ENCODE measurements at places on chromosomes 6 and 20.

DNA sequence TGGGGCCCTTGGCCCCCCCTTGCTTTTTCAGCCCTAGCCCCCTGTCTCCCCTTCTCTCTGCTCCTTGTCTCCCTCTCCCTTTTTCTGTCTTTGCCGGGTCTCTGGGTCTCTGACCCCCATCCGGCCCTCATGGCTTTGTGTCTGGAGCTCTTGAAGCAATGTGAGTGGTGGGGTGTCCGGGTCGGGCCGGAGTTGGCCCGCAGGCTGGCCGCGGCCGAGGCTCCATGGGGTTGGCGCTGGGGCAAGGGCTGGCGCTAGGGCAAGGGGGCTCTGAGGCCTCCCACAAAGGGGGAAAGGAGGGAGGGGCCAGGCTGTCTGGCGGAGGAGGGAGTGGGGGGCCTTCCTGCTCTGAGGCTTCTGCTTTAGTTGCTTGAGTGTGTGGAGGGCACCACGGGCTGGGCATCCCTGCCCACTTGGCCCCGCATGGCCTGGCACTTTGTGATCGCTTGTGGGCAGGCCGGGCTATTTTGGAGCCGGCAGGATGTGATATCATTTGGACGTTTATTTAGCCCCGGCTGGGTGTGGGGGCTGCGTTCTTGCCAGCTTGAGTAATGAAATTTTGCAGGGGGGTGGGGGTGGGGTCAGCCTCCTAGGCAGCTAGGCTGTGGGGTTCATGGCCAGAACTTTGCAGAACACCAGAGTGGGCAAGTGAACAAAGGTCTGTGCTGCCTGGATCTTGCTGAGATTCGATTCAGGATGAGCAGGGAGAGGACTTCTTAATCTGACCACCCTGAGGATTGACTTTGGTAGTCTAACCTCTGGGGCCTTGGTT lies 78.7 kb upstream of the MYL9 start:
- H3K27me3 ChIP-seq = no peaks in the 10 kb centered on the region
- H3K4me3 ChIP-seq = peak overlapping the region; percentile 68
- peaks cover 16% of the 10 kb centered on the region for H3K4me1 ChIP-seq
- no peak for DNase-seq

DNA sequence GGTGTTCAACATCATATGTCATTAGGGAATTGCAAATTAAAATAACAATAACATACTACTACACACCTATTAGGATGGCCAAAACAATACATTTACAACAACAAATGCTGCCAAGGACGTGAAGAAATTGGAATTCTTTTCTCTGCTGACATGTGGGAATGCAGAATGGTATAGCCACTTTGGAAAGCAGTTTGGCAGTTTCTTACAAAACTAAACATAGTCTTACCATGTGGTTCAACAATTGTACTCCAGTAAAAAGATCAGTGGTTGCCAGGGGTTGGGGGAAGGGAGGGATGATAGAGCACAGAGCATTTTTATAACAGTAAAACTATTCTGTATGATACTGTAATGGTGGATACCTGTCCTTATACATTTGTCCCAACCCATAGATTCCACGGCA lies 12.3 kb upstream of the CFAP206 start:
- no peaks in the 10 kb centered on the region for H3K36me3 ChIP-seq
- no peaks in the 10 kb centered on the region for H3K4me1 ChIP-seq
- no peak for DNase-seq
- H3K27me3 ChIP-seq = no peaks in the 10 kb centered on the region
- H3K4me3 ChIP-seq = no peak overlapping the region

DNA sequence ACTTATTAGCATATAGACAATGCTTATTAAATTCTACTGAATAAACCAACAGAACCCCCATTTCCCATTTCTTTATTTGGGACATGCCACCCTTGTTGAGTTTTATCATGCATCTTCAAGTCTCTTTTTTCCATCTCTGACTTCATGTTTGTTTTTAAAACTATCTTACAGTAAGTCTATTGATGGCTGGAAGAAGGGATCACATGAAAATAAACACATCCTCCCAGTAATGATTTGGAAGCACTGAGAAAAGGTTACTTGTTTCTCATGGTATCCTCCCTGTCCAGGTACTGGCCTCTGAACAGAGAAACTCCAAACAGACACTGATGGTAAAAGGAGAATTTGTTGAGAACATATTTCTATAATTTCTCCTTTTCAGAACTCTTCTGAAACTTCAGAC lies 74.9 kb downstream of the KIF13A start:
- peaks cover 4% of the 10 kb centered on the region for H3K4me1 ChIP-seq
- H3K27me3 ChIP-seq = no peaks in the 10 kb centered on the region
- H3K4me3 ChIP-seq = no peak overlapping the region
- no peak for DNase-seq

- no peak for DNase-seq
- H3K36me3 ChIP-seq = no peaks in the 10 kb centered on the region
- no peak overlapping the region for H3K27ac ChIP-seq
- H3K4me1 ChIP-seq = no peaks in the 10 kb centered on the region
- H3K27me3 ChIP-seq = no peaks in the 10 kb centered on the region
Observed at GRCh38 chr6:91626911-91627310, 1040.0 kb upstream of the MAP3K7 start.

GRCh38 chr6:157989541-157990289 lies 8.1 kb downstream of the SYNJ2 start:
- no peak overlapping the region for H3K27ac ChIP-seq
- H3K27me3 ChIP-seq = no peaks in the 10 kb centered on the region
- no peak for DNase-seq
- peaks cover 1% of the 10 kb centered on the region for H3K4me1 ChIP-seq

All from mesendoderm (in vitro differentiated cells).